Activated naive CD4-positive, alpha-beta T cell treated with Interleukin-2 at 50 U/mL for 16 hours (primary cell): ENCODE measurements at places on chromosomes 5 and 9.

DNA sequence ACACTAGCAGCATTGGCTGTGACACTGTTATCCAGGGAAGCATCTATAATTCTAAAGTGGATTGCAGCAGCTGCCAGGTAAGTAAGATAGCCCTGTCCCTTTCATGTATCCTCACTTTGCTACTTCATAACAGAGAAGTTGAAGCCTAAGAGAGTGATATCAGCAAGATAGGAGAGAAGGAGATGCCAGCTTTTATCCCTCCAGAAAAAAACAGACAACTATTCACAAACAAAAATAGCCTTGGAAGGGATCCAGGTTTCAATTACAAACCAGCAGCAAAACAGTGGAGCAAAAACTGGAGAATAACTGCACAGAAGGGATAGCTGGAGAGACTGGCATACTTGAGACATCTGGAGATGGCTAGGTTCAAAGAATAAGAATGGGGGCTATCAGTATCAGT is 19.6 kb upstream of the VCAN start:
- DNase-seq = no peak

DNA sequence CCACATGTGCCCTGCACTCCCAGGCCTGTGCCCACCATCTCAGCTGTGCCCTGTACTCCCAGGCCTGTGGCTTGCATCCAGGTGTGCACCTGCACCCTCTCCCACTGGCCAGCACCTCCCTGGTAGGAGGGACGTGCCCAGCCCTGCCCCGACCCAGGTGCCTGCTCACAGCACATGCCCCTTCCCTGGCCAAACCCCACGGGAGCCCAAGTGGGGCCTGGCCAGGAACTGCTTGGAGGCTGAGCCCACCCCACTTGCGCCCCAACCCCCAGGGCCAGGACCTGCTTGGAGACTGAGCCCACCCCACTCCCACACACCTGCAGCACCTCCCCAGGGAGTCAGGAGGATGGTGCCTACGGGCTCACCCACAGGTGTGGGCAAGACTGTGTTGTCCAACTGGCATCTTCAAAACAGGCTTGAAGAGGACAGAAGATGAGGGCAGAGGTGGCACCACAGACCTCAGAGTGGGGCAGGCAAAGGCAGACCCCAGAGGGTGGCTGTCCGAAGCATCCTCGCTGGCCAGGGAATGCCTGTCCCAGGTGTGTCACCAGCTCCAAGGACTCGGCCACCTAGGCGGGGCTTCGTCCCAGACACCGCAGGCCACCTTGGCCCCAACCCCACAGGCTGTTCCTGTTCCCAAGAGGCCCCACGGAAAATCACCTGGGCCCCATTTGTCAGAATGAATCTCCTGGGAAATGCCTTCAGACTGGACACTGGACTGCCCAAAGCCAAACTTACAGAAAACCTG is 10.8 kb downstream of the ZDHHC11B start:
- no peak for DNase-seq

DNA sequence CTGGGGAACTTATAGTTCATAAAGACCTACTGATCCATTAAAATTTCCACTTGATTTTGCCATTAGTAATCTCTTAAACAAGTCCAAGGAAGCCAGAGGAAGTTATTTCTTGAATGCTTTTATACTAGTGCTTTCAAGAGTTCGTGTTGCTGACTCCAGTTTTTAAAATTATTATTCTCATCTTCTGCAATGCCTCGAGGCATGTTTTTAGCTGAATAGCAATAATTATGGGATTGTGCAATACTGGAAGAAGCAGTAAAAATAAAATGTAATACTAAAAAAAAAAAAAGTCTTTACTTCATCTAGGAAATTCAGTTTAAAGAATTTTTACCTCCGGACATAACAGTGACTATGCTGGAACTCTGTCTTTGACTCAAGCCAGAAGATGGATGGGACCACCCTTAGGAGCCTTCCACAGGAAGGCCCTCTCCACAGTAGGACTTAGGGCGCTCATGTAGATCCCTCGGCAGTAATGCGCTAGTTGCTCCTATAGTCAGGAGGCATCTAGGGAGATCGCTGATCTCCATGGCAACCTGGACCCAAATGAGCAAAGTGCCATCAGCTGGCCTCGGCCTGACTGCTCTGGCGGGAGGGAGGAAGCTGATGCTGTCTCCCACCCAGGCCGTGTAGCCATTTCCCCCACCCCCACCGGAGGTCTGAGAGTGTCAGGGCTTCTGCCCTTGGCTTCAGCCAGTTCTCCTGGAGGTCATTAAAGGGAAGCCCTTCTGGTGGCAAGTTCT is 56.7 kb downstream of the DAPK1 start:
- no peak for DNase-seq

DNA sequence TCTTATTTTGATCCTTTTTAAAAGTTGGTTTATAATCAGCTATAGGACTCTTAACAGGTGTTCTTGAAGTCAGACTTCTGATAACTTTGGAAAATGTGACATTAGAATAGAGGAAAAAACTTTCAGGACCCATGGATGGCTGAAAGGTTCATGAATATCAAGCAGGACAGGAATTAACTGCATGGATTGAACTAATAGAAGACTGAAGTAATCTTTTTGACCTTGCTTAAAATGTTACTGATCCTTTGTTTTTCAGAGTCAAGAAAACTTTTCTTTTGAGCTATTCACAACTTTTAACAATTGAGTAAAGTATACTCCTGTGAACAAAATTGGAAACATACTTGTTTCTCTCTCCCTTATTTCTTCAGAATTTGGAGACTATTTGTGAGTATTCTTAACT is 79.2 kb downstream of the PLK2 start:
- DNase-seq = no peak

DNA sequence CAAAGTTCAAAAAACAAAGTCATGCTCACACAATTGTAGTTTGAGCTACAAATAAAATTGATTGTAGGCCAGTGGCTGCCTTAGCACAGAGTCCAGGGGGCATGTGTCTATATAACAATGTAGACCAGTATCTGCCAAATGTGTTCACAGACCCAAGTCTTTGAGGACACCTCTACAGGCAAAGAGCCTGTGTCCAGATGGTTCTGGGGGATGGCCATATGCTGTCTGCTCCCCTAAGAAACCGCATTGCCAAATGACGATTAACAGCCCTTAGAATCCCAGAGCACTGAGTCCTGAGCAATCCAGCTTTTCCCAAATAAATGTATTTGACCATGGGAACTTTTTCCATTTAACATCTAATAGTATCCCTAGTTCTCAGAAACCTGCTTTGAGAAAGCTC is 169.6 kb downstream of the ADCY2 start:
- DNase-seq = no peak

DNA sequence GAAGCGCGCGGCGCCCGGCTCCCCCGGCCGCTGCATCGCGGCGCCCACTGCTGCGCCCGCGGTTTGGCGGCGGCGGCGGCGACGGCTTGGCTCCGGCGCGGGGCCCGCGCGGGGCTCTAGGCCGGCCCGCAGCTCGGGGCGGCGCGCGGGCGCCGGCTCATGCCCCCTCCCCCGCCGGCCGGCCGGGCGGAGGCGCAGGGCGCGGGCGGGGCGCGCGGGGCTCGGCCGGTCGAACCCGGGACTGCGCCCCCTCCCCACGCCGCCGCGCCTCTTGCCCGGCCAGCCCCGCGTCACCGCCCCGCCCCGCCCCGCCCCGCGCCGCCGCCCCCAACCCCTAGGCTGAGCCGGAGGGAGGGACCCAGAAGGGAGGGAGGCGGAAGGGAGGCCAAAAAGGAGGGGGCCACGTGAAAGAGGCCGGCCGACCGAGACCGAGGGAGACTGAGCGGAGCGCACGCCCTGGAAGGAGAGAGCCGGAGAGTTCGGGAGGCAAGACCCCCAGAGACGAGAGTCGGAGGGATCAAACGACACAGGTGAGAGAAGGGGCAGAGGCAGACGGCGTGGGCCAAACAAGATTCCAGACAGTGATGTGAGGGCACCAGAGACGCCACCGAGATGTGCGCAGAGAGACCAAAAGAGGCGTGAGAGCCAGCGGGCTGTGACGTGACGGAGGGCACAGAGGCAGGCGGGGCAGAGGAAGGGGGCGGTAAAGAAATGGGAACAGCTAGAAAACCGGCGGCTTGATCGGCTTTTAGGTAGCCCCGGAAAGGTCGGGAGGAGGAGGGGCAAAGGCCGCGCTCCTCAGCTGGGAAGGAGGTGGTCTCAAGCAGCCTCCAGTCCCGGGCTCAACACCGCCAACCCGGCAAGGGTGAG is at the start of gene BARX1:
Gene BARX1, minus strand, starts transcription at position 245 of the 870 bp plus-strand sequence. Its CDS starts 209 bp downstream, at position 36.
- DNase-seq = peak; percentile 31

- DNase-seq = no peak
Observed at GRCh38 chr5:24068524-24068923, 561.1 kb downstream of the PRDM9 start.
